ENCODE measurements at places on chromosomes 6 and 20.

- no peak for DNase-seq
These were observed 5.5 kb downstream of the RAB44 start for GRCh38 chr6:36703081-36703606.

- no peak for DNase-seq
These were observed 478.5 kb downstream of the PKHD1 start for GRCh38 chr6:51608932-51609331.

DNA sequence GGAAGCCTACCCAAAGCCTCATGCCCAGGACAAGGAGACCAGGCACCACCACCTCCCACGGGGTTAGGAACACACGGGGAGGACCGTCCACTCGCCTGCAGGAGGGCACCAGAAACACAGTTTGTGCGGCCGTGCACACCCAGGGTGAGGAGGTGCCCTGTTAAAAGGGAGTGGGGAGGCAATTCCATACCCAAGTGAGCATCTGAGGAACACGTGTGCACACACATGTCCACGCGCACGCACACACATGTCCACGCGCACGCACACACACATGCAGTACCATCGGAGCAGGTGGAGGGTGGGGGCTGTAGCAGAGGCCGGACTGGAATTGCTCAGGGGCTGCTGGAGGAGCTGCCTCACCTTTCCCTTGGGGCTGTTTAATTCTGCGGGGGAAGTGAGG, 259.4 kb downstream of the TAF4 start:
- no peak for DNase-seq

DNA sequence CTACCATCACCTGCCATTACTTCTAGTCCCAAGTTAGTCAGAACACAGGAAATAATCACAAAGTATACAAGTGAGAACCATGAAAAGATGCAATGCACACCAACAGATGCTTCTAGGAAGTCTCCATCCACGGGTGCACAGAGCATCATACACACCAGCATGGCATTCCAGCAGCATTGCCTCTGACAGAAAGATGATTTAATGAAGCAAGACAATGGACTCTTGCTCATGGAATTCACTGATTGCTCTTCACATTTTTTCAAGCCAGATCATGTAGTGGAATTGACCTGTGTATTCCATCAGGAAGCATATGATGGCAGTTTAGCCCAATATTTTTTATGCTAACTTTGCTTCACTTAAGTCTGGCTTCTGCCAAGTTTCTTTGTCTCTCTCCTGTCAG, 406.3 kb upstream of the RGS17 start:
- DNase-seq: peak; percentile 17

GRCh38 chr6:135372758-135373157, 124.8 kb downstream of the AHI1 start:
- peak; percentile 56 for DNase-seq

- no peak for DNase-seq
These were observed 96.2 kb upstream of the HMGN3 start for GRCh38 chr6:79330704-79331103.

- no peak for DNase-seq
These were observed 25.4 kb downstream of the CDYL start for GRCh38 chr6:4801491-4802110.

Data from iris pigment epithelial cell (primary cell).